ENCODE measurements at places on chromosomes 7 and 10.

DNA sequence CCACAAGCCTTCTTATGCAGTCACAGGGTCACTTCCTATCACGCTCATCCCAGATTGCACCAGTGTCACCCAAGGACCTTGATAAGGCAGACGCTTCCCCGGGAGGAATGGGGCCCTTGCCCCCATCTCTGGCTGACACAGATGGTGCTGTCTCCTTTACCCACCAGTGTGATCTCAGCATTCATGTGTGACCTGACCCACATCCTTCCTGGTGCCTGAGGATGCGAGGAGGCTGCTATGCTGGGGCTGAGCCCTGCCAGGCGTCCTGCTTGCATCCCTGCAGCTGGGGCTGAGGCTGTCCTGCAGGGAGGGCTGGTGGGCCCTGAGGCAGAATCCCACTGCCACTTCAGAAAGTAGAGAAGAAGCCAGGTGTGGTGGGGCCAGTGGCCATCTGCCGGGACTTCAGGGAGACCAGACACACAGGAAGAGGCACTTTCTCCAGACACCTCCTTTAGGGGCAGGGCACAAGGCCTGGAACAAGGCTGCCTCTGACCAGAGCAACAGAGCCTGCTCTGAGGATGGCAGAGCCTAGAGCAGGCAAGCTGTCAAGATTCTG lies 35.3 kb downstream of the RASGEF1A start:
- no peak for DNase-seq

GRCh38 chr7:17939606-17940301 lies 540 bp downstream of the SNX13 start:
- DNase-seq = peak; percentile 21

DNA sequence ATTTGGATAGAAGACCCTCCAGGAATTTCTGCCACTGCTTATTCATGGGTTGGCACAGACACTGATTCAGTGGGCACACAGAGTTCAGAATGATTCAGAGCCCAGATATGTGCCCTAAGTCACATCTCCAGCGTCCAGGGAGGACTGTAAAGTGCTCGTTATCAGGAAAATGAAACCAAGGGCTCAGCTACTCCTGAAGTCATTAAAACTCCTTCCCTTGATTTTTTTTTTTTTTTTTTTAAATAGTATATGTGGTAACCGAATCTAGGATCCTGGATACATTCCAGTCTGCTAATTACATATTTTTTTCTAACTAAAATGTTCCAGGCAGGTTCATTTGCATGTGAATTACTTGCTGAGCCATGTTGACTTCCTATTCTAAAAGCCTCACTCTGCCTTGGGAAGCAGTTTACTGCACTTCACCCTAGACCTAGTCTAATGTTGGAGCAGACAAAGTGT lies 34.7 kb downstream of the MET start:
- no peak for DNase-seq

DNA sequence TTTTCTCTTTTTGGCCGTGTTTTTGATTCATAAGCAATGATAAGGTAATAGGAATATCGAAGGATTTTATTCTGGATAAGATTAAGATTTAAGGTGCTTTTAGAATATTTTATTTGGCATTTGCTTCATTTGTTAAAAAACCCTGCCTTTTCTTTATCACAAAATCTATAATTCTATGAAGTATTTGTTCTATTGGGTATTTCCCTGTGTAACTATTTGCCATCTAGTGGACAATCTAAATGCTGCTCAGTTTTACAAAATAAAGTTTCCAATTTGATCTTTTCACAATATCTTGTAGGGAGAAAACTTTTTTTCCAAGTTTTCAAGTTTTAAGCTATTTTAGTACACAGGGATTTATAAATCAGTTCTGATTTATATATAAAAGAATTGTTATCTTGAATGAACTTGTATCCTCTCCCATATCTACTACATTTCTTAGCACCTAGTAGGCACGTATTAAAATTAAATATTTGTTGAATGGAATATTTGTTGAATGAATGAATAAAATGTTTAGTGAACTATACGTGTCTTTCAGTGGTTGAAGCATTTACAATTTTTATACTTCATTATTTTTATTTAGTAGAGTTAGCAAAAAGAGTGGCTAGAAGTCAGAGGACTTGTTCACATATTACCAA lies 26.5 kb downstream of the ANKRD7 start:
- DNase-seq = no peak

GRCh38 chr10:69761320-69761719 lies 40.4 kb upstream of the COL13A1 start:
- no peak for DNase-seq

- no peak for DNase-seq
Measured at GRCh38 chr10:46308666-46309450, 22.1 kb downstream of the ANTXRL start.

- DNase-seq = no peak
Measured at GRCh38 chr7:52928591-52928990, 106.8 kb upstream of the POM121L12 start.

- DNase-seq = no peak
Measured at GRCh38 chr10:118543714-118544400, 51.6 kb downstream of the PRLHR start.

DNA sequence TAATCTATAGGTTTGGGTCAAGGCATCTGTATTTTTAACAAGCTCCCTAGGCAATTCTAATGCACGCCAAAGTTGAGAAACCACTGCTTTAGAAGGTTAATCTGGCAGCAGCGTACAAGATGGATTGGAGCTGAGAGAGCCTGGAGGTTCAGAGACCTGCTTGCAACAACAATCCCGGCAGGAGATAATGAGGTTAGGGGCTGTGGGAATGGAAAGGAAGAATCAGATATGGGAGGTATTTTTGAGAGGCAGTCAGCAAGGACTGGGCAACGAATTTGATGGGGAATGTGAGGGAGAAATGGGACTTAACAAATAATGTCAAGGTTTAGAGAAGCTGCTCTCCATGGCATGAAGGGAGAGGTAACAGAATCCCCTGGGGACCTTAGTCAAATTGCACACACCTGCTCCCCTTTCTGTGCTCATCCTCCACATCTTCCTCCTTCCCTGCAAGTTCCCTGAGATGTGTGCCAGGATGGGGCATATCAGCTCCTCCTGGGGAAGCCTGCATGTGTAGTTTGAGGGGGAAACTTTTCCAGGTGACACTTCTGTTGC lies 731.0 kb upstream of the GALNT17 start:
- no peak for DNase-seq

GRCh38 chr10:24416248-24416647 lies 207.3 kb downstream of the KIAA1217 start:
- no peak for DNase-seq

DNA sequence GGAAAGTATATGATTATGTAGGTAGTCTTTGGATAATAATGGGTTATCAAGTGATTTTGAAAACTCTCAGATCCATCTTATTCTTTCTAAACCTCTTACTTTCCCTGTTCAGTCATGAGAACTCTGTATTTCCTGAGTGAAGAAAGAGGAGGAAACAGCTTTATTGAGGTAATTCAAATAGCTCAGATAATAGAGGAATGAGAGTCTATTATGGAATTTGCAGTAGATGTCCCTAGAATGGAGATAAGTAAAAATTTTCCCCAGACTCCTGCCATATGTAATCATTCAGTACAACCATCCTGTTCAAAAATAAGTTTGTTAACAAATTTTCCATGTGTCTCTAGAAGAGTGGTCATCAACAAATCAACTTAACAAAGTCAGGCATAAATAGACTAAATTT lies 36.4 kb downstream of the EPDR1 start:
- no peak for DNase-seq

GRCh38 chr7:139317939-139318505 lies 23.1 kb upstream of the FMC1 start:
- DNase-seq = no peak

- DNase-seq = no peak
Measured at GRCh38 chr7:129773328-129773731, 161.8 kb downstream of the NRF1 start.

GRCh38 chr10:75191821-75192568 lies 18.6 kb upstream of the VDAC2 start:
- no peak for DNase-seq

DNA sequence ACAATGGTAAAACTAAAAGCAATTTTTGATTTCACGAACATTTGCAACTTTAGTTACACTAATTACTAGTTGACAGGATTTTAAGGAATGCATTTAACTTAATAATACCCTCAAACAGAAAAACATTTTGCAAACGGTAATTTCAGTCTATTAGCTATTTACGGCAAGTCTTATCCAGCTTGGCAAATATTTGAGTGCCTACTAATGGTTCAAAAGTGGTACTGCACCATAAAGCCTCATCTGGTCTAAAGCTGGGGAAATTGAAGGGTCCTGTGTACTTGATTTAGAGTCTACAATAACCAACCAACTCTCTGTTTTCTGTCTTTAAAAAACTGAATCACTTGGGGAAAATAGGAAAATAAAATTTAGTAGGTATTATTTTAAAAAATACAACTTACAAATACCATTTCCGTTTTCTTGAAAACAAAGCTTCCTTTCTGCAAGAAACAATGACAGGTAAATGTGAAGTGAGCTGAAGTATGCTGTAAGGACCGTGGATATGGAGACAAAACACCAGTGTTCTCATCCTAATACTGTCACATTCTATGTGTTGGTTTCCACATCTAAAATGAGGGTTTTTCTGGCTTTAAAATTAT lies 142.3 kb downstream of the VPS50 start:
- DNase-seq = no peak

DNA sequence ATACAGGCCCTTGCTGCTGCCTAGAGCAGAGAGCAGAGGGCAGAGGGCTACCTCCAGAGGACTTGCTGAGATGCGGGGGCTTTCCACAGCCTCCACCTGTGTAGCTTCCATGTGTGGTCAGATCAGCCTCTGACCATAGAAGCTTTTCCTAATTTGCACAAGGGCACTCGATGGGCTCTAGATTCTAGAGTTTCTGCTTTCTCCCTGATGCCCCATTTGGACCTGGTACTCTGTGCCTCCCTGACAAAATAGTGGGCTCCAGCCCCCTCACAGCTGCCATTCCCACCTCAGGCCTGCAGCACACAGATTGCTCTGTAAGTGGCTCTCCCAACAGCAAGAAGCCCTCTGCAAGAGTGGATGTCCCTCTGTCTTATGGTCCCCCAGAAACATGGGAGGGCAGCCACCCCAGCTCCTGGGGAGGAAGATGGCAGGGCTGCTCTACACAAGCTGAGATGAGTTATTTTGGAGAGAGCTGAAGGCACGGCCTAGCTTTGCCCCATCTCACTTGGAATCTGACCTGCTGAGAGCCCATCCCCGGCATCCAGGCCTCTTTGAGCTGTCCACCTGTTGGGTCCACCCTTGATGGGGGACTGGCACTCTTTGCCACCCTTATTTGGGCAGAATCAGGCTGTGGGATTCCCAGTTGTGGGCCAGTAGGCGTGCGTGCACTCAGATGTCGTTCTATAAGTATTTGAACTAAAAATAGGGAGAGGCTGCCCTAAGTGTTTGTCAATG lies 16.7 kb downstream of the TMEM273 start:
- DNase-seq = no peak

DNA sequence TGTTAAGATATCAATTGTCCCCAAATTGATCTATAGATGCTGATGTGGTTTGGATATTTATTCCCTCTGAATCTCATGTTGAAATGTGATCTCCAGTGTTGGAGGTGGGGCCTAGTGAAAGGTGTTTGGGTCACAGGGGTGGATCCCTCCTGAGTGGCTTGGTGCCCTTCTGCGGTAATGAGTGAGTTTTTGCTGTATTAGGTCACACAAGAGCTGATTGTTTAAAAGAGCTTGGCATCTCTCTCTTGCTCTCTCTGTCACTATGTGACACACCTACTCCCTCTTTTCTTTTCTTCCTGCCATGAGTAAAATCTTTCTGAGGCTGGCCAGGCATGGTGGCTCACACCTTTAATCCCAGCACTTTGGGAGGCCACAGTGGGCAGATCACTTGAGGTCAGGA lies 98.2 kb upstream of the KAT6B start:
- no peak for DNase-seq

DNA sequence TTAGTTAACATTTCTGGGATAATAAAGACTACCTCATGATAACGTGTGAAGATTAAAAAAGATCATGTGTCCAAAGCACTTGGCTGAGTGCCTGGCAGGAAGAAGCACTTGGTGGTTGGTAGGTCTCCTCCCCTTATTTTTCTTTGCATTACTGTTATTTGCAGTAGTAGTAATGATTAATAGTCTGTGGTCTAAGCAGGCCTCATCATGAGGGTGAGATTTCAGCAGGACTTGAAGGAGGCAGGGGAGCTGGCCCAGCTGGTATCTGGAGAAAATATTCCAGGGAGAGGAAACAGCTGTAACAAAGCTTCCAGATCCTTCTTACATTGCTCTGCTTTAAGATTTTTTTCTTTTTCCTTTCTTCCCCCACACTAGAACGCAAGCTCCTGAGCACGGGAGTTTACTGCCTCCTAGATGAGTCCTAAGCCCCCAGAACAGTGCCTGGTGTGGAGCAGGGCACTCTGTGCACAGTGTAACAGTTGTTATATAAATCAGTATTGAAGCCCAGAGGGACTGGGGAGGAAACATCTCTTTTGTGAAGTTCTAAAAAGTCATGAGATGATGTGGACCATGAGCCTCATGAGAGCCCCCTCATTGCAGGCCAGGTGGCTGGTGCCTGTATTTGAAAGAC lies 31.1 kb upstream of the RHEB start:
- DNase-seq = no peak

DNA sequence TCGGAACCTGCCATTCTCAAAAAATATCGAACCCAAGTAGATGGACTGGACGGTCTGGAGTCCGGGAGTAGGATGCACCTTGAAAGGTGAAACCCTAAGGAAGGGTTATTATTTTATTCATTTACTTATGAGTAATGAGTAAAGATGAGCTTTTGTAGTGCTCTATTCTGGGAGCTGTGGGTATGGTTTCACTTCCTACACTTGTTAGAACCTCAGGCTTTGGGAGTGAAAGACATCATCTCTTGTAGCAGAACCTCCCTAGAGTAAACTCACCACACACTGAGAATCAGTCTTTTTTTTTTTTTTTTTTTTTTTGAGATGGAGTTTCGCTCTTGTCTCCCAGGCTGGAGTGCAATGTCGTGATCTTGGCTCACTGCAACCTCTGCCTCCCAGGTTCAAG lies 389.4 kb upstream of the AUTS2 start:
- no peak for DNase-seq

DNA sequence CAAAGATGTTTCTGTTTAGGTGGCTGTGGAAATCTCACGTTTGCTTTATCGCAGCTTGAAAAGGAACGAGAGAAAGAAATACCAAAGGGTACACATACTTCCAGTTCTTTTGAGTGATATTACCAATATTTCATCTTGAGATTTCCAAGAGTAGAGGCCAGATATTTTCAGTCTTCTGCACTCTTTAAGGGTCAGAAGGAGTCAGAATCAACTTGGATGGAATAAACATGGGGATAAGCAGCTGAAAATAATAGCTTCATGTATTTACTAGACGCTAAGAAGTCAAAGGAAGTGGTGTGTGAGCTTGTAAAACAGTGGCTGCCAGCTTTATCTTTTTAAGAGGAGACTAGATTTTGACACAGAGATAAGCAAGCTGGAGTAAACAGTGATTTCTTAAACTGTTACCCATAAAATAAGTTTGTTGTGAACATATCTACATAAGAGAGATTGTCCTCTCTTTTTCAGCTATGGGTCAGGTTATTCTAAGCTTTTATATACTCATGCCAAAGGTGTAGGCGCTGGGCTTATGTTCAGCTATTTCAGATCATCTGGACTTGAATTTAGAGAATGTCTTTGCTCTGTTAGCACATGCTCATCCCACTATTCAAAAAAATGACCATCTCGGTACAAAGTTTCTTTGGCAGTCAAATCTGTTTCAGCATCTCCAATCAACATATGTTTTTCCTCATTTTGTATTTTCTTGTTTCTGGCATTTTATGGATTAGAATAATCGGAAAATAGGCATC lies 170.8 kb upstream of the TCF7L2 start:
- no peak for DNase-seq
